DMS153 (cell line): ENCODE measurements at places on chromosomes 11 and 22.

DNA sequence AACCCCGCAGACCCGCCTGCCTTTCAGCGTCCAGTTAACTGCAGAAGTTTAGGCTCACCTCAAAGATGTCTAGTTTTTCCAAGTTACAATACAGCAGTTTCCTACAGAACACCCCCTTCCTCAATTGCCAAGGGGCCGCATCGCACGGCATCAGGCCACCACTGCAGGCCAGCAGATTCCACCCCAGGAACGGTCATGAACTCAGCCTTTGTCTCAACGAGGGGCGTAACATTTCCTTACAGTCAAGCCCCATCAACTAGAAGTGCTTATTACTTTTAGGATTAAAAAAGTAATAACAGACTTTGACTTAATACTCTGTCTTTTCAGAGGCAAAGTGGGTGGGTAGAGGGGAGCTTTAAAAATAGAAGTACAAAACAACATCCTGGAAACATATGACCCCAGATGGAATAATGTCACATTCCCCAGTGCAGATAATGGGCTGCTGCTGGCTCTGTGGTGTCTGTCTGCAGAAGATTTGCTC is 36.3 kb downstream of the PPP2R1B start:
- no peak for DNase-seq

DNA sequence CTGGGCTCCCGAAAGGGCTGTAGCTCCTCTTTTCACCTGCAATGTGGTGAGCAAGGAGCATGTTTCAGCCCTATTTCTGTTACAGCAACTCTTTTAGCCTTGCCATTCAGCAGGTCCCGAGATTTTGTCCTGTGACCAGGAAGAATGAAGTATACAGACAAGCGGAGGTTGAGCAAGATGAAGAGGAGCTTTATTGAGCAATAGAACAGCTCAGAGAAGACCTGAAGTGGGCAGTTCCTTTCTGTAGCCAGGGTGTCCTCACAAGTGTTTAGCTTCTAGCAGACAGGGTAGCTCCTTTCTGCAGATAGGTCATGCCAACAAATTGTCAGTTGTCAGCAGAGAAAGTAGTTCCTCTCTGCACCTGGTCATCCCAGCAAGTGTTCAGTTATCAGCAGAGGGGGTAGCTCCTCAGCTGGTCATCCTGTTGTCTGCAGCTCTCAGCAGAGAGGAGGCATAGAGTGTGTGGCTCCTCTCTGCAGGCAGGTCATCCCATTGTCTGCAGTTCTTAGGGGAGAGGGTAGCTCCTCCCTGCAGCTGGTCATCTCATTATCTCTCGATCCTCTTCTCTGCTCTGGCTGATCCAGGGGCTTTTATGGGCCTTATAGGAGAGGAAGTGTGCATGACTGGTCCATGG is 5.4 kb upstream of the OR56A4 start:
- no peak for DNase-seq

GRCh38 chr11:11577932-11578911 is 43.6 kb downstream of the GALNT18 start:
- peak; percentile 48 for DNase-seq

- DNase-seq: no peak
Measured at GRCh38 chr11:15010865-15011264, 38.7 kb upstream of the CALCA start.

DNA sequence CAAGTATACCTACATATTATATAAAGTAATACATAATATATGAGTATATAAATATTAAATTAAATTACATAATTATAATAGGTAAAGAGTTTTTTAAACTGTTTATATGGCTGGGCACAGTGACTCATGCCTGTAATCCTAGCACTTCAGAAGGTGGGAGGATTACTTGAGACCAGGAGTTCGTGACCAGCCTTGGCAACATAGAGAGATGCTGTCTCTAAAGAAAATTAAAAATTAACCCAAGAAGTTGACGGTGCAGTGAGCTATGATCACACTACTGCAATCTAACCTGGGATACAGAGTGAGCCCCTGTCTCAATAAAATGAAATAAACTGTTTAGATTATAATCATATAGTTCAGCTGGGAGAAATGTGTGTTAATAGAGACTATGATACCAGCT is 363.0 kb downstream of the DDX10 start:
- no peak for DNase-seq

GRCh38 chr11:126339073-126339862 is 16.2 kb upstream of the ST3GAL4 start:
- DNase-seq: no peak

GRCh38 chr11:34191578-34191977 is 86.1 kb downstream of the NAT10 start:
- DNase-seq: no peak

- DNase-seq: no peak
Measured at GRCh38 chr11:44338026-44338425, 28.1 kb upstream of the ALX4 start.

DNA sequence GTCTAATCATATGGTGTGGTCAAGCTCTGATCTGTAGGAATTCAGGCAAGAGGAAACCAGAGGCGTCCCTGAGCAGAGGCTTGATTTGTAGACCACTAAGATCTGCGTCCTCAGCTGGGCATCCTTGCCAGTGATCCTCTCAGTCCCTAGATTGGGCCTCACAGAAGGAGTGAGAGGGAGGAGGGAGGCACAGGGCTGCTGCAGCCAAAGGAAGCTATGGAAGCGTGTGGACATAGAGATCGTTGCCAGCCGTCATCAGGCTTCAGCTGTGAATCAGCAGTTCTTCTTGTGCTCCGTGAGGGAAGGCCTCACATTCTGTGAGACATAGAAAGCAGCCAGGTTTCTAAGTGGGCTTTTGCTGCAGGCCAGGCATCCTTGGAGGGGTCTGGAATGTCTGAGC is 254.6 kb upstream of the KIRREL3 start:
- no peak for DNase-seq

DNA sequence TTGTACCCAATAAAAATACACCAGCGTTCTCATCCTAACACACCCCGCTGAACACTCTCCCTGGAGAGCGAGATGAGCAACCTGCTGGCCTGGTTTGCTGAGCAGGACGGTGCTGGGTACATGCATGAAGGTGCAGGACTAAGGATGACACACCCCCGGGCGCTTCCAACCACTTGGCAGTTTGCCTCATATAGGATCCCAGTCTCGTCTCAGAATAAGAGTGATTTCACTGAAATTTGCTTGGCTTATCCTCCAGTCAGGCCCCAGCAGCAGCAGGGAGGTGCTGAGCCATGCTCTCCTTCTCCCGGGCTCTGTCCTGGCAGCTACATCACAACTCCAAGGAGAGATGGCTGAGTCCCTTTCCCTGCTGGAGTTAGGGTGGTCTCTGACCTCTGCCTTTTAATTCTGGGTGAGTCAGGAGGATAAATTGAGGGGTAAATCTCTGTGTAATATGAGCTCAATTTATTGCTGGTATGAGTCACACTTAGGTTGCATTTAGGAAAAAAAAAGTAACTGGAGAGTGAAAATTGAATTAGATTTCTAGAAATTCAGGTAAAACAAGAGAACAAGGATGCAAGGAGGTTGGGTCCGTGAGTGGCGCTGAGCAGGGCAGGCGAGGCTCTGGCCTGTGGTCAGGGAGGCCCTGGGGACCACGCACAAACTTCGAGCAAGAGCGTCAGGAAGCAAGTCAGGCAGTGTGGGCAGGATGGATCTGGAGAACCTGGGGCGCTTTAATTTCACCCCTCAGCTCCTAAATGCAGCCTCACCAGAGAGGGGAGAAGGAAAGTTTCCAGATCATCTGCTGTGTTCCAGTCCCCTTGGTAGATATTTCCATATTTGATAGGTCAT is 974.0 kb downstream of the TBC1D22A start:
- no peak for DNase-seq

- DNase-seq: no peak
Measured at GRCh38 chr22:35539910-35540594, 579 bp upstream of the RASD2 start.

- no peak for DNase-seq
Measured at GRCh38 chr22:44709881-44710392, 7.9 kb downstream of the PRR5 start.

DNA sequence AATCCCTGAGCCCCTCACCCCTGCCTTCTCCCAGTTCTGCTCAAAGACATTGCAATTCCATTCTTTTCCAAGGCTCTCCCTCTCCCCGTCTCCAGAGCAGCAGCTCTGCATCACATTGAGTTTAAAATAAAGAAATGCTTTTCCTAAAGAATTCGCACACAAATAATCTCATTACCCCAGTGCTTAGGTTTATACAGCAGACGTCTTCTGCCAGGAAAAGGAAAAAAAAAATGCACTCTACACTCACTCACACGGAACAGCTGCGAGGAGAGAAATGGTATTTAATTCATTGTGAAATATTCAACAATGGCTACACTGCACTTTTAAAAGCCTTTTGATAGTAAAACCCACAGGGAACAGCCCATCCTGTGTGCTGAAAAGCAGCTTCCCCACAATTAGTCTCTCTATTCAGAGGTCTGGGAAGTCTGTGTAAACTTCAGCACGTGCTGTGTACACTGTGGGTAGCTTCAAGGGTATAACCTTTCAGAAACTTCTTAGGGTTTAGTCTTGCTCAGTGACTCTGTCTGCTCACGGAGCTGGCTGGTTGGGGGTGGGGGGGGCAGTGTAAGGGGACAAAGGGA is 42.8 kb downstream of the ETS1 start:
- peak; percentile 91 for DNase-seq

DNA sequence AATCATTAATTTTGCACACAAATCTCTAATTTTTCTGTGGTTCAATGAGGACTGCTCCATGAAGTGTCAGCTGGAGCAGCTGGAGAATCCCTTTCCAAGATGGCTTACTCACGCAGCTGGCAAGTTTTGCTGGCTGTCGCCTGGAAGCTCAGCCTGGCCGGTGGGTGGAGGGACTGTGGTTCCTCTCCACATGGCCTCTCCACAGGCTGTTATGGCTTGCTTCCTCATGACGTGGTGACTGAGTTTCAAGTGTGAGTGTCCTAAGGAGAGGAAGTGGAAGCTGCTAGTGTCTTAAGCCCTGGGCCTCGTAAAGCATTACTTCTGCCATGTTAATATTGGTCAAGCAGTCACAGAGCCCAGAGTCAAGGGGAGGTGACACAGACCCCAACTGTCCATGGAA is 14.0 kb upstream of the NRIP3 start:
- no peak for DNase-seq

GRCh38 chr11:18527512-18527911 is 770 bp upstream of the TSG101 start:
- no peak for DNase-seq

DNA sequence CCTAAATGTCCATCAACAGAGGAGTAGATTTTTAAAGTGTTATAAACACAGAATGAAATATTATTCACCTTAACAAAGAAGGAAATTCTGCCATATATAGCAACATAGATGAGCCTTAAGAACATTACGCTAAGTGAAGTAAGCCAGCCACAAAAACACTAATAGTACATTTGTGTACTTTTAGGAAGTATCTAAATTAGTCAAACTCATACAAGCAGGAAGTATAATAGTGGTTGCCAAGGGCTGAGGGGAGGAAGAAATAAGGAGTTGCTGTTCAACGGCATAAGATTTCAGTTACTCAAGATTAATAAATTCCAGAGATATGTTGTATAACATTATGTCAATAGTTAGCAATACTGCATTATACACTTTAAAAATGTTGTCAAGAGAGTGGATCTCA is 181.7 kb upstream of the ZC3H12C start:
- DNase-seq: no peak

DNA sequence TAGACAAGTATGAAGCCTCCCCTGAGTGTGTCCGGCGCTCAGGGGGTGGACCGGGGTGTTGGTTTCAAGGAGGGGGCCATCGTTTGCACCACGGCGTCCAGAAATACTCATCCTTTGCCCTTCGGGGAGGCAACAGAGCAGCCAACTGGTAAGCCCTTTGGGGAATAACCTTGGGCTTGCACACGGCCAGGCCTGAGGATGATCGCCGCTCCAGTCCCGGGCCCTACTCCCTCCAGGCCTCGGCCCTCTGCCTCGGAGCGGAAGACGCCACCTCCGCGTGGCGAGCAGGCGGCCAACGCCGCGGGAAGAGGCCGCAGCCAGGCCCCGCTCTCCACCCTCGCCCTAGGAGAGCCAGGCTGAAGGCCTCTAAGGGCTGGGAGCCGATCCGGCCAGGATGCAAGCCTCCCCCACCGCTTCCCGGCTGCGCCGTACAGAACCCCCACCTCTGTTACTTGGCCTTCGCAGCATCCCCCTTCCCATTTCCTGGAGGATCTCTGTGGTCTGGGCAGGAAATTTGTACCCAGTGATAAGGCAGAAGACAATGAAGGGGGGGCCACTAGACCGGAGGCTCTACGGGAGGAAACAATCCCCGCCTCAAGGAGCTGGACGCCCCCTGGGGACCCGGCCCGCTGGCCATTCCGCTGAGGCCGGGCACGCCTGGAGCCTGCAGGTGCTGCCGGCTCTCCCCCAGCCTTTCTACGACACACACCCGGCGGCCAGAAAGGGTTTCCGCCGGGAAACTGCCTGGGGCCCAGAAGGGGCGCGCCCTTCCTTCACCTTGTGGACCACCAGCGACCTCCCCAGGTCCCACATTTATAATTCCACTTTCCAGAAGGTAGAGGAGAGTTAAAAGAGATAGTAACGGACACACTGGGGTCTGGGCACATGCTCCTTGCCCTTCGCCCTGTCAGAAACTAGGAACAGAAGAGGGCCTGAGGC is 2.6 kb downstream of the ESAM start:
- DNase-seq: no peak

DNA sequence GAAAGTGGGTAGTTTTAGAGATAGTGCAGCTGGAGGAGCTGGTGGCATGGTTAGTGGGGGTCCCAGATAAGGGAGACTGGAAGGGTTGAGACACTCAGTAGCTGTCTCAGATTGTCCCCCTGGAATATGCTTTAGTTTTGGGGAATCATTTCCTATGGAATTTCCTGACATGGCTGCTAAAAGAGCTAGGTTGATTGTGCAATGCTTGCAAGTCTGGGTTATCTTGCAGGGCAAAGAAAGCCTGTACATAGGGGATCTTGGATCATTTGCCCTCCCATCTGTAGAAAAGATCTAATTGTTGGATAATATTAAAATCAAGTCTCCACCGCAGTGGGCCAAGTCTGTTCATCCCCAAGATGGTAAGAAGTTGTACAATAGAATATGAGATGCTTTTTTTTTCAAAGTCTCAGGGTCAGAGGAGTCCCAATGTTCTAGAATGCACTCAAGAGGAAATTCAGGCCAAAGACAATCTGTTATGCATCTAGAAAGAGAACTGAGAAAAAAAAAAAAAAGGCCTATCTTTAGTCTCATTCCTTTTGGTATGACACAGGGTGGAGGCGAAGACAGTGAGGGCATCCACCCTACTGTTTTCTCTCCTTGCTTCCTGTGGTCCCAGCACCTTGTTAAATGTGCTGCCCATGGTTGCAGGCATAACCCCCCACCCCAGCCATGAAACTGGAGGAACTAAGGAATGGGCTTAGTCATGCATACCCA is 20.2 kb downstream of the MS4A6E start:
- no peak for DNase-seq

- no peak for DNase-seq
Measured at GRCh38 chr22:39994566-39995392, at the start of gene FAM83F. TSS of gene FAM83F (plus strand) at chr22:39994954. CDS start at chr22:39995043, 89 bp downstream.
